ENCODE measurements at places on chromosomes 7 and 10.
A peak's percentile ranks its signal among the peaks of the same experiment; 100 is the strongest.

DNA sequence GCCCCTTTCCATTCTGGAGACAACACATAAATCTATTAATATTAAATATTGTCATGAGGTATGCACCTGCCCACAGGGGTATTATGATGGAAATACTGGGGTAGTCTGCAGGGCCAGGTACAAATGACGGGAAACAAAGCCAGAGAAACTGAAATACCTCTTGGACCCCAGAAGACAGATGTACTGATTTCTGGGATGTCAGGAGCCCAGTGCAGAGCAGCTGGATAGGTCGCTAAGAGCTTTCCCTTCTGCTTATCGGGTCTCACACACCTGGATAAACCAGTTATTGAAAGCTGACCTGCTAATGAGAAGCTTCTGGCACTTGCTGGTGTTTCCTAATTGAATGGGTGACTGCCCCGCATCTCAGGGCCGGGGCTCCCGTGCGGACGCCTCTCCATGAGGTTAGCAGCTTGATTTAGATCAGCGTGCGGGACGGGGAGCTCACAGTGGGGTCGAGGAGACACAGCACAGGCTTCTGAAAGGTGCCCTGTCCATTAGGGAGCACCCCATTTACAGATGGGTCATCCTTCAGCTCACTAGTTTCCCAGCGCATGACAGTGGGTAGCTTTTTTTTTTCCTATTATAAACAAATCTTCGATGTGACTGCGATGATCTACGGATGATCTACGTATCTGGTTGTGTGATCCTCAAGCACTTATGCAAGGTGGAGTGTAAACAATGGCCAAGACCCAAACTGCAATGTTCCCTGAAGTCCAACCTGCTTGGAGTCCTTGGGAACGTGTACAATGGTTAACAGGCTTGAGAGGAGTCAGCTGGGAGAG is 1.5 kb upstream of the INSIG1 start:
- no peak for DNase-seq

DNA sequence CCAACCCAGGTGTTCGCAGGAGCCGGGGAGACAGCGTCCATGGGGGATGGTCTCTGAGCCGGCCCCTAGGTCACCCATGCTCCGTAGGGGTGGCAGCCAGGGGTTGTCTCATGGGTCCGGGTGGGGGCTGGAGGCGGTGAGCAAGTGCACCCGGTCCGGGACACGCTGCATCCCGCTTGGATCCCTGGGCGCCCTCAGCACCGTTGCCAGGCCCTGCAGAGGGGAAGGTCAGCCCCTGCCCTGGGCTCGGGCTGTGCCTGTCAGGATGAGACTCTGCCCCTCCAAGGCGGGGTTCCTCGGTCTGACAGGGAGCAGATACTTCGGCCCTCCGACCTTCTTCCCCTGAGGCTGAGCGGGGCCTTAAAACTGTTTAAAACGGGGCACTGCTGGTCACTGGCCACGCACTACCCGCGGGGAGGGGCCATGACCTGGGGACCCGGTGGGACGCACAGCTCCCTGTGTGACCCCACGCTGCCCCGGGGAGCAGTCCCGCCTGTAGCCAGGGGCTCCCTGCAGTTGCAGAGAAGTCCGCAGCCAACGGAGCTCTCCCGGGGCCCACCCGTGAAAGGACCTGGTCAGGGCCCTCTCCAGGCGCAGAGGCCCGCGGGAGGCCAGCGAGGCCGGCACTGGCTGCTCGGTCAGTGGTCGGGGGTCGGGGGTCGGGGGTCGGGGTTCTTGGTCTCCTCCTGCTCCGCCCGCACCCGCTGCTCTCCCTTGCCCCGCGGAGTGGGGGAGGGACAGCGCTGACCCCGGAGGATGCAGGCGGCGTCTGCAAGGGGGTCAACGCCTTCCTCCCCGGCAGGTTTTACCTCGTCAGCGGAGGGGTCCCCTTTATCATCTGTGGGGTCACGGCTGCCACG is 33.4 kb upstream of the KNDC1 start:
- DNase-seq = peak; percentile 11

DNA sequence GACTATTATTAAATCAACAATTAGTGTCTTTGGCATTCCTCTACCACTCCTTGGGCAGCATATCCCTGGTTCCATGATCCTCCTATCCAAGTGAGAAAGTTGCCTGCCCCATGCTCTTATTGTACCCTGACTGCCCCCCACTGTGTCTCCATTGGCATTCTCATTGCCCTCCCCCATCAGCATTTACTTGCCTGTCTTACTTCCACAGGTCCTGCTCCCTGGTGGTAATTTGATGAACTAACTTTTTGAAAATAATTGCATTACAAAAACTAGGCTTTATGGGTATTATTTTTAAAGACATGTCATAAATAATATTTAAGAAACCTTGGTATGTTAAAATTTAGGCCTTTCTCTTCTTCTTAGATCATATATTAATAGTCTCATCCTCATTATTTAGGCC is 346.4 kb downstream of the PCLO start:
- no peak for DNase-seq

DNA sequence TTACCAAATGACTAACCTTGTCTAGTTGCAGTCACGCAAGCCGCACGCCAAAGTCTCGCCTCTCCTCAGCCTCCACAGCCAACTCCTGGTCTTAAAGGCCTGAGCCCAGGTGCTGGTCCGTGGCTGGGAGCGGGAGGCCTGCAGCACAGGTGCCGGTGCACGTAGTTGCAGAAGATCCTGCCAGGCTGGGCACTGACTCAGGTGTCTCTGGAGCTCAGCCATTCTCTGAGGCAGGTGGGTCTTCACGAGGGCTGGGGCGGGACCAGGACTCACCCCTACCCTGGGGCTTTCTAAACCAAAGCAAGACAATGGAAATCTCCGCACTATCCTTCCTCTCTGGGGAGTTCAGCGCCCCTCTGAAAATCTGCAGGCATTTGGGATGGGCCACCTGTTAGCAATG is 216.4 kb downstream of the MLLT10 start:
- DNase-seq = no peak

- DNase-seq = no peak
Measured at GRCh38 chr7:11120068-11120664, 146.5 kb downstream of the PHF14 start.

GRCh38 chr7:106448992-106449859 is 164.4 kb upstream of the NAMPT start:
- no peak for DNase-seq

- DNase-seq = no peak
Measured at GRCh38 chr10:12513003-12513365, 163.6 kb downstream of the CAMK1D start.

GRCh38 chr7:66173856-66174255 is 31.3 kb upstream of the TPST1 start:
- DNase-seq = no peak

Data from activated CD8-positive, alpha-beta memory T cell treated with anti-CD3 and anti-CD28 coated beads, Interleukin-2, amount 50 U/mL, for 4 hours (primary cell).